ENCODE measurements at places on chromosomes 4 and X.

- no peak for DNase-seq
Measured at GRCh38 chrX:120672841-120673530, 43.1 kb upstream of the C1GALT1C1 start.

DNA sequence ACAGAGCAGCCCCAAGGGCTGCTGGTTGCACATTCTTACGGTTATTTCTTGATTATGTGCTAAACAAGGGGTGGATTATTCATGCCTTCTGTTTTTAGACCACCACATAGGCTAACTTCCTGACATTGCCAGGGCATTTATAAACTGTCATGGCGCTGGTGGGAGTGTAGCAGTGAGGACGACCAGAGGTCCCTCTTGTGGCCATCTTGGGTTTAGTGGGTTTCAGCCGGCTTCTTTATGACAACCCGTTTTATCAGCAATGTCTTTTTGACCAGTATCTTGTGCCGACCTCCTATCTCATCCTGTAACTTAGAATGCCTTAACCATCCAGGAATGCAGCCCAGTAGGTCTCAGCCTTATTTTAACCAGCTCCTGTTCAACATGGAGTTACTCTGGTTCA lies 212.4 kb upstream of the GRID2 start:
- DNase-seq, result no peak

DNA sequence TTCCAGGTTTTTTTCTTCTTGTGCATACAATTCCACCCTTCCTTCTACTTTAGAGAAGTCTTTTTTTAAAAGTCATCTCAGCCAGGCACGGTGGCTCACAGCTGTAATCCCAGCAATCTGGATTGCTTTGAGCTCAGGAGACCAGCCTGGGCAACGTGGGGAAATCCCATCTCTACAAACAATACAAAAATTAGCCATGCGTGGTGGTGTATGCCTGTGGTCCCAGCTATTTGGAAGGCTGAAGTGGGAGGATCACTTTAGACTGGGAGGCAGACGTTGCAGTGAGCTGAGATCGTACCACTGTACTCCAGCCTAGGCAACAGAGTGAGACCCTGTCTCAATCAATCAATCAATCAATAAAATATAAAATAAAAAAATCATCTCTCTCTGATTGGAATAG lies 14.8 kb downstream of the ELOVL6 start:
- peak; percentile 15 for DNase-seq

GRCh38 chrX:34813618-34814017 lies 129.0 kb upstream of the FAM47B start:
- DNase-seq, result no peak

DNA sequence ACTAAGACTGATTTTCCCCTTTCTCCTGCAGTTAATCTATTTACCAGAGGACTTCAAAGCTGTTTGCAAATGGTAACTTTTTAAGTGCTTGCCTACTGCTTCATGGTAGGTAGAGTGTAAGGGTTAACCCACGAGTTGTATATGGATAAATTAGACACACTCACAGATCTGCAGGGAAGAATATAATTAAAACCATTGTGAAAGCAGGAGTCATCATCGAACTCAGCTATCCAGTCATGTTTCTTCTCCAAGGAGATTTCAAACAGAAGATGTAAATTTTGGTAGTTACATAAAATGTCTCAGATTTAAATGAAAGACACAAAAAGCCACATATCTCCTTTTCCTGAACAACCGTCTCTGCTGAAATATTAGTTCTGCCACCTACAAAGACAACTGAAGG lies 549 bp upstream of the XG start:
- DNase-seq, result no peak
